A549 treated with DMSO at 1 μM for 4 hours (cell line): ENCODE measurements at places on chromosomes 3 and 15. TPM values are rescaled to one million over a fixed set of nuclear protein-coding genes. Genes with fewer than 3 reads are reported as not detected.

Gene FAM81A
- 10.4 to 17.3 TPM (median 13.9 TPM) in 5 replicates for total RNA-seq

Gene C3orf49
- total RNA-seq: not detected in 5 replicates

Gene CEP63
- 10.9 to 16.7 TPM (median 15.1 TPM) in 5 replicates for total RNA-seq

Gene OR5K2
- total RNA-seq: not detected in 5 replicates

Gene AMIGO3
- 0.48 to 0.91 TPM (median 0.61 TPM) in 5 replicates for total RNA-seq

Gene IQCF5
- total RNA-seq: not detected in 5 replicates

Gene TNFSF10
- total RNA-seq: 0.10 to 0.20 TPM (median 0.13 TPM) in 4 of 5 replicates, not detected in the other

Gene TCF12
- 32.9 to 51.2 TPM (median 50.3 TPM) in 5 replicates for total RNA-seq

Gene SQOR
- total RNA-seq: 59.9 to 68.2 TPM (median 64.9 TPM) in 5 replicates

Gene HTR3E
- total RNA-seq: not detected in 5 replicates

Gene VGLL3
- total RNA-seq: 6.1 to 12.1 TPM (median 9.2 TPM) in 5 replicates

Gene BUB1B
- total RNA-seq: 27.7 to 33.5 TPM (median 33.0 TPM) in 5 replicates

Gene TLR9
- 0.06 TPM in 1 of 5 replicates, not detected in the others for total RNA-seq

Gene CYP19A1
- total RNA-seq: 0.06 to 0.25 TPM (median 0.10 TPM) in 4 of 5 replicates, not detected in the other

Gene SLC12A1
- not detected in 5 replicates for total RNA-seq
